ENCODE measurements at places on chromosomes 5 and 9.

DNA sequence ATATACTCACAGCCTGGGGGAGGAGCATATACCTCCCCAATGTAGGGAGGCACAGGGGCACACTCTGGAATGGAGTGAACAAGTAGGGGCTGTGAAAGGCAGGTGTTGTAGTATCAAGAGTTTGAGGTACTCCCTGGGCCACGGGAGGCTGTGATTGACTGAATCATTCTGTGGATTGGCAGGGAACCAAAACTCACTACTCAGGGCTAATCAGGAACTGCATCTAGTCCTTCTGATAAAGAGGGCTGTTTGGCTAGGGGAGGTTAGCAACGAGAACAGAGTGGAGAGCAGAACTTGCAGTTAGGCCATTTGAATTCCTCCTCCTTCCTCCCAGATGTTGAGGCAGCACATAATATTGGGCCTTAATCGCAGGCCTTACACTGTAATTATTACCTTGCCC lies 369.2 kb upstream of the MPDZ start:
- no peak for DNase-seq

- peak; percentile 32 for DNase-seq
These were observed 41.0 kb downstream of the ESM1 start for GRCh38 chr5:54944364-54944763.

GRCh38 chr5:66958980-66959641 lies 237.5 kb downstream of the CD180 start:
- no peak for DNase-seq

DNA sequence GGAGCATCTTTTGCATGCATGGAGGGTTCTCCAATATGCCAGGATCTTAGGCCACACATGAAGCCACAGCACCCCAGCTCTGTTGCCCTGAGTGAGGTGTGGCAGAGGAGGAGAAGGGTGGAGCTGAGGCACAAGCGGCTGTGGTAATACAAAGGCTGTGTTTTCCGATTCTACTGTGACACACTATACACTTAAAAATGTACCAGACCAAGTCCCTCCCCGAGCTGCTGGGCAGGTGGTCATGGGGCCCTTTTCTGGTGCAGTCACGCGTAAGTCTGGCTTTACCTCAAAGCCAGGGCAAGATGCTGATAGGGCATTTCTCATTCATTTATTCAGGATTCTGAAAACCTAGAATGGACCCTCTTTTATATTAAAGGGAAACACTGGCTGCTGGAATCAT lies 3.7 kb downstream of the ADGRV1 start:
- no peak for DNase-seq

DNA sequence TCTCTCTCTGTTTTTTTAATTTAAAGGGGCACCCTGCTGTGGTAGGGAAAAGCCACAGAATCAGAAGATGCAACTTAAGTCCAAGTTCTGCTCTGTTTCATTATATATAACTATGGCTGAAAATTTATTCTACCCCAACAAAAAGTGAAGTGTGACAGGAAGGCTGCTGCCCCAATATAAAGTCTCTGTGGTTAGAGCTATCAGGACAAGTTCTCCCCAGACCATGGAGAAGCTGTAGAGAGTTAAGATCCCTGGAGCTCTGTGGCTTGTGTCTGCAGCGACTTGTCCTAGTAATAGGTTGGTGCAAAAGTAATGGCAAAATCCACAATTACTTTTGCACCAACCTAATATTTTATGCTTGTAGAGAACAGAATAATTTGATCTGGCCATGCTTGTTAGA lies 250.9 kb downstream of the PSAT1 start:
- DNase-seq = no peak

DNA sequence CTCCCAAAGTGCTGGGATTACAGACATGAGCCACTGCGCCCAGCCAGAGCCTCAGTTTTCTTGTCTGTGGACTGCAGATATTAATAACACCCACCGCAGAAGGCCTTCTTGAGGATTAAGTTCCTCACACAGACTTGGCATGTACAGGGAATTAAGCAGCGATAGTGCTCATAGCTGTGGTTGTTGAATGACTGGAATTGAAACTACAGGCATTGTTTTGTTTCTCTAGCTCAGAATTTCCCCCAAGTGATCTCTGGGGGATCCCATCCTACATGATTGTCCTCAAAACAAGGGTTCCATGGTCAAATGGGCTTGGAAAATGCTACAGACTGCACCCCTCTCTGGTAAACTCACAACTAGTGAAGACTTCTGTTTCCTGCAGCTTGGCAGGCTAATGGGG lies 44.2 kb upstream of the TDRD7 start:
- DNase-seq = no peak

GRCh38 chr5:79850316-79850822 lies 140.7 kb downstream of the MTX3 start:
- DNase-seq = no peak

GRCh38 chr5:166553778-166554177 lies 1737.7 kb upstream of the WWC1 start:
- DNase-seq = no peak

All from T-cell (primary cell).